HFFc6 (cell line): ENCODE measurements at places on chromosomes 13 and 19. TPM values are rescaled to one million over a fixed set of nuclear protein-coding genes. Genes with fewer than 3 reads are reported as not detected.

The ZNF541 gene
- not detected in 2 replicates for total RNA-seq

DNA sequence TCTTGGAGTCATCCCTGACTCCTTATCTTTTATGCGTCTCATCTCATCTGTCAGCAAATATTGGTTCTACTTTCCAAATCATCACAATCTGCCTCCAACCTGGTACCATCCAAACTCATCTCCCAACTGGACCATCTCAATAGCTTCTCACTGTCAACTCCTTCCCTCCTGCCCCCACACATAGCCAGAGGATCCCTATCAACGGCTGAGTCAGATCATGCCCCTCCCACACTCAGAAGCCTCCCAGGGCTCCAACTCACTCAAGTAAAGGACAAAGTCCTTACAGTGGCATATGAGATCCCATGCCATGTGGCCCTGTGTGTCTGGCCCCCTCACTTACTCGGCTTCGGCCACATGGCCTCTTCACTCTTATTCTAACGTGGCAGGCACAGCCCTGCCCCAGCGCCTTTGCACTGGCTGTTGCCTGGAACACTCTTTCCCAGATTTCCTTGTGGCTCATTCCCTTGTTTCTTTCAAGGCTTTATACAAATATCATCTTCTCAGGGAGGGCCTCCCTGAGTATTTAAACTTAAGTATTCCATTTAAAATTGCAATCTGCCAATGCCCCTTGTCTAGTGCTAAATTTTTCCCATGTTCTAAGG is 4.3 kb downstream of the SPRED3 start:
- peak overlapping the region; percentile 40 for H3K27ac ChIP-seq
- peaks cover 6% of the 10 kb centered on the region for H3K27me3 ChIP-seq
- peaks cover 48% of the 10 kb centered on the region for H3K36me3 ChIP-seq
- H3K4me3 ChIP-seq, result 0 out of 2 replicates have a peak overlapping the region, but pooled peaks have one; percentile 1

GRCh38 chr19:16883522-16883921 is 5.3 kb upstream of the F2RL3 start:
- H3K4me3 ChIP-seq, result no peak overlapping the region
- no peak overlapping the region for H3K27ac ChIP-seq
- peaks cover 2% of the 10 kb centered on the region for H3K27me3 ChIP-seq
- no peaks in the 10 kb centered on the region for H3K4me1 ChIP-seq
- no peak for DNase-seq

DNA sequence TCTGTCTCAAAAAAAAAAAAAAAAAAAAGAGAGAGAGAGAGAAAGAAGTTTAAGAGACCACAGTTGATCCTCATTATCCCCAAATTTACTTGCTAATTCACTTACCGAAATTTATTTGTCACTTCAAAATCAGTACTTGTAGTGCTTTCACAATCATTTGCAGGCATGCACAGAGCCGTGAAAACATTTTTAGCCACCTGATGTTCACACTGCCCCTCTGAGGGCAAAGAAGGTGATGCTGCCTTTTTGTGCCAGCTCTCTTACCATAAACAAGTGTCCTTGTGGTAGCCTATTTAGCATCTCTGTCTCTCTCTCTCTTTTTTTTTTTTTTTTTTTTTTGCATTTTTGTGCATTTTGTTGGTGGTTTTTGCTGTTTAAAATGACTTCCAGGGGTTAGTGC is 24.1 kb upstream of the CASP14 start:
- no peak for DNase-seq
- no peaks in the 10 kb centered on the region for H3K4me1 ChIP-seq
- H3K27me3 ChIP-seq, result peaks cover 5% of the 10 kb centered on the region
- H3K4me3 ChIP-seq, result no peak overlapping the region

GRCh38 chr13:26037302-26037701 is 14.5 kb downstream of the SHISA2 start:
- H3K4me1 ChIP-seq, result no peaks in the 10 kb centered on the region
- no peak overlapping the region for H3K27ac ChIP-seq
- H3K4me3 ChIP-seq, result no peak overlapping the region
- H3K36me3 ChIP-seq, result no peaks in the 10 kb centered on the region
- peaks cover 8% of the 10 kb centered on the region; the same call in 1 of the 2 replicates for H3K27me3 ChIP-seq

DNA sequence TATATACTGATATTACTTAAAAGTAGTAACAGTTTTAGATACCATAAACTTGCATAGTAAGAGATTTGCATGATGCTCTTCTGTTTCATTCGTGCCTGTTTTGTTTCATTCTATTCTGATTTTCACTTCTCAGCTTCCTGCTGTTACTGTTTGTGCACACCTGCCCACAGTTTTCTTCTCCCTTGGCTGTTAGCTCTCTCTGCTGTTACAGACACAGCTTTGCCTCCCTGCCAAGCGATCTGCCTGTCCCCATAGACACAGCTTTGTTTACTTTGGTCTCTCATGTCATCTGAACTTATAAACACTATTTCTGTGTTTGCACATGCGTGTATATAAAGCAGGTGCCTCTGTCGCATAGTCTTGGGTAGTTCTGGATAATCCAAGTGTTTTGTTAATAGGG is 21.4 kb upstream of the UPF3A start:
- H3K4me1 ChIP-seq, result peaks cover 37% of the 10 kb centered on the region
- H3K36me3 ChIP-seq, result peaks cover 71% of the 10 kb centered on the region
- no peak for DNase-seq
- H3K4me3 ChIP-seq, result no peak overlapping the region
- H3K27me3 ChIP-seq, result no peaks in the 10 kb centered on the region
- no peak overlapping the region for H3K27ac ChIP-seq
